ENCODE measurements at places on chromosomes 12 and 14. TPM values are rescaled to one million over a fixed set of nuclear protein-coding genes. Genes with fewer than 3 reads are reported as not detected.

DLK1 gene
- total RNA-seq, result 0.06 TPM

CIT gene
- 20.6 TPM for total RNA-seq

PDE3A gene
- total RNA-seq, result 0.17 TPM

KRT83 gene
- not detected for total RNA-seq

POTEM gene
- total RNA-seq, result 0.57 TPM

TSPAN8 gene
- total RNA-seq, result not detected

TBX5 gene
- 2.9 TPM for total RNA-seq

MYRFL gene
- 0.09 TPM for total RNA-seq

SDS gene
- total RNA-seq, result not detected

SLC16A7 gene
- total RNA-seq, result 0.18 TPM

CEBPE gene
- total RNA-seq, result not detected

MIPOL1 gene
- 28.0 TPM for total RNA-seq

WIF1 gene
- total RNA-seq, result 0.29 TPM

MAP4K5 gene
- total RNA-seq, result 175 TPM

IL31 gene
- not detected for total RNA-seq

AMDHD1 gene
- total RNA-seq, result 0.11 TPM

MCRS1 gene
- total RNA-seq, result 102 TPM

PPFIA2 gene
- 1.8 TPM for total RNA-seq

GZMH gene
- not detected for total RNA-seq

OR6C2 gene
- not detected for total RNA-seq

MGP gene
- total RNA-seq, result 39.0 TPM

MRPL51 gene
- total RNA-seq, result 250 TPM

ARHGDIB gene
- total RNA-seq, result 347 TPM

BEGAIN gene
- total RNA-seq, result 14.1 TPM

SPTB gene
- 2.2 TPM for total RNA-seq

KRT77 gene
- not detected for total RNA-seq

GPRC5D gene
- total RNA-seq, result not detected

ACVRL1 gene
- 1.7 TPM for total RNA-seq

NANOG gene
- total RNA-seq, result not detected

COX8C gene
- total RNA-seq, result not detected

WDHD1 gene
- total RNA-seq, result 32.5 TPM

PRB2 gene
- total RNA-seq, result not detected

SNX6 gene
- total RNA-seq, result 192 TPM

NTF3 gene
- 12.7 TPM for total RNA-seq

SELPLG gene
- total RNA-seq, result 0.23 TPM

NELL2 gene
- 19.9 TPM for total RNA-seq

FOXA1 gene
- total RNA-seq, result 6.5 TPM

LRIG3 gene
- 22.9 TPM for total RNA-seq

RASSF9 gene
- 0.34 TPM for total RNA-seq

TTC7B gene
- total RNA-seq, result 33.2 TPM

STAC3 gene
- total RNA-seq, result not detected

RAD9B gene
- 0.40 TPM for total RNA-seq

ALDH1L2 gene
- 5.7 TPM for total RNA-seq

ZNF26 gene
- total RNA-seq, result 6.9 TPM

FGF23 gene
- not detected for total RNA-seq

ING4 gene
- 23.4 TPM for total RNA-seq

SFSWAP gene
- total RNA-seq, result 29.2 TPM

IL23A gene
- 1.1 TPM for total RNA-seq

All from Daoy (cell line).